ENCODE measurements at places on chromosomes 13 and 19.

GRCh38 chr13:52651897-52652195 lies 790 bp upstream of the SUGT1 start:
- no peak for DNase-seq

DNA sequence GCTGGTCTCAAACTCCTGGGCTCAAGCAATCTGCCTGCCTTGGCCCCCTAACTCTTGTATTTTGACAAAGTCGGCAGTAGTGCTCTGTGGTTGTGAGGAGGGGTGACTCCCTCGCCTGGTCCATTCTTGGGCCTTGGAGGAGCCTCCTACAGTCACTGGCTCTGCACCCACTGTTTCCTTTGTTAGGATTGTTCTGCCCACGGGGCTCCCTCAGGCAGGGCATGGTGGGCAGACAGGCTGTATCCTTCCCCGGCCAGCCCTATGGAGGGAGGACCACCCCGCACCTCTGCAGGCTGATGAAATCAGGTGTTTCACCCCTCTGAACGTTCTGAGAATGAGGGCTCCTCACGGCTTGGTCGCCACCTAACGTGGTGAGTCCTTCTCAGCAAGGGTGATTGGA lies 9.2 kb downstream of the FCAR start:
- DNase-seq, result no peak

GRCh38 chr13:76715621-76716020 lies 170.6 kb downstream of the KCTD12 start:
- no peak for DNase-seq

DNA sequence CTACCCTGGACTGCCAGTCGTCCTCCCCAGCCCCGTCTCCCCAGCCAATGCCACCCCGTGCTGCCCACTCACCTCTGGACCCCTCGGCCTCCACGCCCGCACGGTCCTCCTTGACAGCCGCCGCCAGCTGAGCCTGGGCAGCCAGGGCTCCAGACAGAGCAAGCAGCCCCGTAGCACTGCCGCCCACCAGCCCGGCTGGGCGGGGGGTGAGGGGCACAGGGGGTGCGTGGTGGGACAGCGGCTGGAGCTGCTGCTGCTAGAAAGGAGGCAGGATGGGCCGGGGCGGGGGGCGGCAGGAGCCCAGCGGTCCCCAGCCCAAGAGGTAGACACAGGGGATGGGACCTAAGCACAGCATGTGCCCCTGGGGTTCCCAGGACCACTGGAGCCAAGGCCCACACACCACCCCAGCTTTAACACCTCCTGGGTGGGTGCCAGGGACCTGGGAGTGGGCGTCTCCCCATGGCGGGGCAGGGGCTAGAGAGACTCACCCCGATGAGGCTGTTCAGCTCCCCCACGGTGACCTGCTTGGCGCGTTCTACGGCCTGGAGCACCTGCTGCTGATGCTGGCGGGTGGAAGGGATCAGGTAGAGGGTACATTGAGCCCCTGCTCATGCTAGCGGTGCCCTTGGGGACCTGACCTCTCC lies 9.7 kb downstream of the TLE2 start:
- DNase-seq, result no peak

GRCh38 chr13:30685987-30686386 lies 49.4 kb upstream of the ALOX5AP start:
- DNase-seq, result no peak

- no peak for DNase-seq
Measured at GRCh38 chr13:110498765-110499164, 62.8 kb downstream of the RAB20 start.

- DNase-seq, result peak; percentile 62
Measured at GRCh38 chr19:9205501-9206113, 13.8 kb downstream of the OR7D4 start.

GRCh38 chr19:38739440-38740256 lies 4.6 kb downstream of the CAPN12 start:
- DNase-seq, result no peak

- DNase-seq, result no peak
Measured at GRCh38 chr13:74629985-74630384, 495.8 kb upstream of the KLF12 start.

GRCh38 chr19:38287604-38288003 lies 16.4 kb upstream of the C19orf33 start:
- no peak for DNase-seq

DNA sequence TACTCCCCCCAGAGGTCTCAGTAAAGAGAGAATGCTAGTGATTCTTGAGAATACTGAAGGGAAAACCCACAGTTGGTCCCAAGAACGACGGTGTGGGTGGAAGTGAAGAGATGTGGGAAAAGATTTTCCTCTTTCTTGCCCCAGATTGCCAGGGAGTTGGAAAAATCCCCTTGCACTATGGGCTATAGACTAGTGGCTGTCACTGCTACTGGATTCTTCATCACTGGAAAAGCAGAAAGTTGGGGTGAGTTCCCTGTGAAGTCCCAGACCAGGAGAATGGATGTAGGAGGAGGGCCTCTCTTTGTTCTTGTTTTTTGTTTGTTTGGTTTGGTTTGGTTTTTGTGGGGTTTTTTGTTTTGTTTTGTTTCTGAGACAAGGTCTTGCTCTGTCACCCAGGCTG lies 11.4 kb downstream of the LYPD3 start:
- DNase-seq, result no peak

Measured in left ventricle myocardium inferior (tissue), 1 donor.